ENCODE measurements at places on chromosomes 1 and 21.

DNA sequence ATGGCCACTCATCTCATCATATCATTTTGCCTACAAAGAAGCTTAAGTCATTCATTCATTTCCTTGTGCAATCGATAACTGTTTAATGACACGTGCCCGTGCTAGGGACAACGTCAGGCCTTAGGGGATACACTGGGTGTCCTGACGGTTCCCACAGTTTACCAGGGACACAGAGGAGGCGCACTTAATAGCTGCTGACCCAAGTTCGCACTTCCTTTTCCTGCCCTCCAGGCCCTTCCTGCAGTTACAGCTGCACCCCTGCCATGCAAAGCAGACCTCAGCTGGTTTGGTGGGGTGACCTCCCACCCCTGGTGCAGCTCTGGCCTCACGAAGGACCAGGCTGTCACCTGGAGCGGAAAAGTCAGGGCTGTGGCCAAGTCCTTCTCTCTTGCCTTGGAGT, 4.2 kb downstream of the SPATA21 start:
- no peak for DNase-seq

DNA sequence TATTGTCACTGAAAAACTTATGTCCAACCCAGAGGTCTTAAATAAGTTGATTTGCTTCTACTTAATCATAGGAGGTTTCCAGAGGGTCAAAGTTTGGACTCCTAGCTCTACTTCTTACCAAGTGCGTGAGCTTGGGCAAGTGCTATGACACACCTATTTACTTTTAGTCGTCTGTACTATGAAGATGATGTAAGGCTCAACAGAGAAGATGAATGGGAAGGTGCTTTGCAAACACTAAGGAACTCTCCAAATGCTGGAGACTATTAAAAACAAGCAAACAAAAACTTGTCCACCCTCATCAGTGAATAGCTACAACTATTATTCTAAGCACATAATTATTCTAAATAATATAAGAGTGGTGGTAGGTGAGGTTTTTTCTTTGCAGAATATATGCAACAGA, 232.3 kb upstream of the USP24 start:
- peak; percentile 60 for DNase-seq

DNA sequence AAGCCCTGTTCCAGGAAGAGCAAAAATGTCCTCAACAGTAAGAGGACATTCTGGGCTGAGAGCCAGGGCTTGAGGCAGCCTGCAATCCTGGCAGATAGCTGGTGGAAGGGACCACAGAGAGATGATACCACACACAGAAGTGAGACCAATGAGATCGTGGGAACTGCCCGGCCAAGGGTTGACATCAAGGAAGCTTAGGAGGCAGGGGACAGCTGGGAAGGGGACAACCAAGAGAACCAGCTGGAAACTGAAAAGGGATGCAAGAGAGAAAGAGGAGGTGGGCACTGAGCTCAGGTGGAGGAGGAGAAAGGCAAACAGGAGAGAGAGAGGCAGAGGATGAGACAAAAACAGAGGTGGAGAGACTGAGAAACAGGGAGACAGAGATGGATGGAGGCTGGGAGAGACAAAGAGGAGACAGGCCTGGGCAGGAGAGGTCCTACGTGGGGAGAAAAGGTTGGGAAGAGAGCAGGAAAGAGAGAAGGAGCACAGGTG, 9.2 kb downstream of the PDZK1IP1 start:
- no peak for DNase-seq

DNA sequence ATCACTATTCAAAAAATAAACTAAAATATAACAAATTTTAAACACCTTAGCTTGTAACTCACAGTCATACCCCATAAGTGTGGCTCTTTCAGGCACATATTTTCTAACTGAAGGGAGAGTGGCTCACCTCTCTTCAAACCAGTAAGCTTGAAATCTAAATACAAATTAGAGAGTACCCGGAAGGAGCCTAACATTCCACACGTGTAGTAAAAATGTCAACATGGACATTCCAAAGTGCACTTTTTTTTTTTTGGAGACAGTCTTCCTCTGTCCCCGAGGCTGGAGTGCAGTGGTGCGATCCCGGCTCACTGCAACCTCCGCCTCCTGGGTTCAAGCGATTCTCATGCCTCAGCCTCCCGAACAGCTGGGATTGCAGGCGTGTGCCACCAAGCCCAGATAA, 275.6 kb upstream of the ADGRL2 start:
- no peak for DNase-seq

- no peak for DNase-seq
These were observed 14.5 kb downstream of the VAV3 start for GRCh38 chr1:107950464-107950863.

DNA sequence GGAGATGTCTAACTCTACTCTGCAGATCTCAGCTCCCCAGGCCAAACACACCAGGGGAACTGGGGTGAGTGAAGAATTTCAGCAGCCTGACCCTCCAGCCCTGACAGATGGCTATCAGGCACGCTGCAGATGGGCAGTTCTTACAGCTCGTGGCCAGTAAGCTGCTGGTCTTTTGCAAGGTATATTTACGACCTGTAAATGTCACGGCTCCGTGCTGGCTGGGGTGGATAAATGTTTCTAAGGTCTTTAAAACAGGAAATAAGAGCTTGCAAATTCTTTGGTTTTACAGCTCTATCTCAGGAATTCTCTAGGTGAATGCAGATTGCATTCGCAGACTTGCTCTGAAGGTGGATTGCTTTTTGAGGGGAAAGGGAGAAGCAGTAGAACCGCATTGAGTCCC, 10.1 kb downstream of the DOP1B start:
- no peak for DNase-seq

GRCh38 chr1:202958544-202959275, 598 bp upstream of the ADIPOR1 start:
- no peak for DNase-seq

- no peak for DNase-seq
These were observed 77.0 kb upstream of the BACE2 start for GRCh38 chr21:41090981-41091380.

- DNase-seq: no peak
These were observed 100.1 kb upstream of the PLXNA2 start for GRCh38 chr1:208344202-208344857.

DNA sequence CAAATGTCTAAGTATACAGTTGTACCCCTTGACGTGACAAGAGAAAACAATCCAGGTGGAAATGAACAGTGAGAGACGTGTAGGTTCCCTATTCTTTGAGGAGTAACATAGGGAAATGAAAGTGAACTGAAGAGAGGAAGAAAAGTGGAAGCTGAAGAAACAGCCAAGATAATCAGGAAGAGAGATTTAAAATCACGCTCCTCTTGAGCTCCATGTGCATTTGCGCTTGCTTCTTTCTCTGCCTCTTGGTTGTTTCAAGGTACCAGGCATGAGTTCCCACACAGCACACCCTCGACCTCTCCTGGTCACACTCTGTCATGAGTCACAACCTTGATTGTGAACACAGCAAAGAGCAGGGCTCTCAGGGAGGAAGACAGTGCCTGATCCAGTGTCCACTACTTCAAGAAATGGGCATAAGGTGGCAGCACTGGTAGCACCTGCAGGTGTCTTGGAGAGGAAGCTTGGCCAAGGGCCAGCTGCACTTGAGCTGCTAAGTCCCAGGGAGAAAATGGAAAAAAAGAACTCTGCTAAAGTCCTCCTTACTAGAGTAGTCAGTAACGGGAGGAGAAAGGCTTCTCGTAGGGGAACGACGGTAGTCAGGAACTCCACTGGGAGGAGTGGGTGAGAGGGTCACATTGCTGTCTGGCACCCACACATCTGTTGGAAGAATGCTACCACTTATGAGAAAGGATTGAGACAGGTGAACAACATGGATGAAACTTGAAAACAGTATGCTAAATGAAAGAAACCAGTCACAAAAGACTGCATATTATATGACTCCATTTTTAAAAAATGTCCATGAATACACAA, 18.3 kb upstream of the ARID1A start:
- DNase-seq: peak; percentile 76

DNA sequence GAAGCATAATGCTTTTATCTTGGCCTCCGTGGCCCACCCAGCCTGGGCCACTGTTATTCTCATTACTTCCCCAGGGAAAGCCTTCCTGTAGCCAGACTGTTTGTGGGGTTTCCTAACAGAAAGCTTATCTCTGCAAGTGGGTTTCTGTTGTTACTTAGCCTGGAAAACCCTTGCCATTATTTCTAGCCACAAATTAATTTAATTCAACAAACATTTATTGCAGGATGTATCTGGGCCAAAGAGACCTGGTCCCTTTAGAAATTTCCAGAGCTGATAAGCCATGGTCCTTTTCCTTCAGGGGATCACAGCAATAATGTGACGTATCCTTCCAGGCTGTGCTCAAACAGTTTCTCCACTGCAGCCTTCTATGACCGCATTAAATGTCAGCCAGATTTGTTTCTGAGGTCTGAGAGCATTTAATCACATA, 20.9 kb downstream of the TNN start:
- no peak for DNase-seq

GRCh38 chr1:239233626-239234025, 152.7 kb upstream of the CHRM3 start:
- DNase-seq: no peak

- DNase-seq: no peak
These were observed 123.9 kb upstream of the VAMP3 start for GRCh38 chr1:7646981-7647901.

DNA sequence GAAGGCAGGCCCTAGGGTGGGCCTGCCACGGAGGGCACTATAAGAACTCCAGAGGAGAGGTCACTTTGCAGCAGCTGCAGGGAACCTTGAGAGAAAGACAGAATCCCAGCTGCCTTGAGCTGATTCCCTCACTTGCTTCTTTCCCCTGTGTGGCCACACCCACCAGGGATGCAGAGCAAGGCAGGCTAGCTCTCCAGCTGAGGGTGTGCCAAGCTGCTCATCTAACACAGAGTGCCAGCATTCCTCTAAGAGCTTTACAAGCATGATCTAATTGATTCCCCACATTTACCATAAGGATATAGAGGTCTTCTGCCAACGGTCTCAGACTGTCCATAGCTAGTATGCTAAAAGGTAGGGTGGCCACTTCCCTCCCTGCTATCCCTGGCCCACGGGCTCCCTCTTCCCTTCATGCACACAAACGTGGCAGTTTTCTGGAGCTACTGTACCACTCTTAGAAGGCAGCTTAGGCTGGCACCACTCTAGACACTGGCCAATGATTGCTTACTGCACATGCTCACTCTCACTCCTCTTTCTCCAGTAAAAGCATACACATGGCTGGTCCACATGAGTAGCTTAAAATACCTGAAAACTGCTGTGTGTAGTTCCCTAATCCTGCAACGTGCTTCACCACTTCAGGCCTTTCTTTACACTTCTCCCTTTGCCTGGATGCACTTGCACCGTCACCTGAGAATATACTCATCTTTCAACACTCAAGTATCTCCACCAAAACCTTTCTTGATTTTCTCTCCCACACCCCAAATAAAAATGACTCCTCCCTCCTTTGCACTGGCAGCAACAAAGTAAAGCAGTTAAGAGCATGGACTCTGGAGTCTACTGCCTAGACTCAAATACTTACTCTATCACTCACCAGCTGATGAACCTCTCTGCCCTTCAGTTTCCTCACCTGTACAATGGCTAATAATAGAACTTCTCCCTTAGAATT, 57.7 kb downstream of the DMAP1 start:
- DNase-seq: no peak

- DNase-seq: no peak
These were observed 340.0 kb downstream of the PTBP2 start for GRCh38 chr1:97061604-97062003.

DNA sequence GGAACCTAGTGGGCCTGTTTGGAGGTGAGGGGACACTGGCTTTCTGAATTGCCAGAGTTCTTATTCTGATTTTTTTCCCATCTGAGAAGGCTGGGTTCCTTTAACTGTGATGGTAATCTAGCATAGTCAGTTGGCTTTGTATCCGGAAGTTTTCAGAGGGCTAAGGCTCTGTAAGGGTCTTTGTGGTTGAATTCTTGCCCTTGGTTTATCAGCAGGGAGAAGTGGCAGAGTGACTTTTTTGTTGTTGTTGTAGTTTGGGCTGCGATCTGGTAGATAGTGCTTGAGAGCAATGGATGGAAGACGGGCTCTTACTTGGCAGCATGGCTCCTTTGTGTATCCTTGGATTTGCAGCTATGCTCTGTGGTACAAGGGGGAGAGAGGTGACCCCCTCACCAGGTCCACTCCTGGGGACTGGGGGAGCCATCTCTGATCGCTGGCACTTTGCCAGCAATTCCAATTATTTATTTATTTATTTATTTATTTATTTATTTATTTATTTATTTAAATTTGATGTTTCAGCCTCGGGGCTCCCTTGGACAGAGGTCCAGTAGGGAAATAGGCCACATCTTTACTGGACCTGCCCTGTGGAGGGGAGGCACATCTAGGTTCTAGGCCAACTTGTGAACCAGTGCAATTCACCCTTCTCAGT, 18.5 kb downstream of the TCP10L start:
- no peak for DNase-seq

DNA sequence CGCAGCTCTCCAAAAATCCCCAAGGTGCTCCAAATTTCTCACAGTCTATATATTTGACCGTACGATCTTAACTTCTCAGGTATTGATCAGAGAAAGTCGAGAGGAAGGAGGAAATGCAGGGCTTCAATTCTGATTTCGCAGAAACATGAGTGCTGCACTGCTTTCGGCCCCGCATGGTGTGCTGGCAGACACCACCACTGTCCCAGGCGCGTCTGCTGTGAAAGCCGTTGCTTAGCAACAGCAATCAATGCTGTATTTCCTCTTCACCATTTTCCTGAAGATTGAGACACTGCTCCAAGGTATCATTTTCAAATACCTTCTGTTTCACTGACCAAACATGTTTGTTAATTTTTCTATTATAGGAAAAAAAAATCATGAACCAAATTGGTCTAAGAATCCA, 296.3 kb downstream of the SMYD3 start:
- no peak for DNase-seq

DNA sequence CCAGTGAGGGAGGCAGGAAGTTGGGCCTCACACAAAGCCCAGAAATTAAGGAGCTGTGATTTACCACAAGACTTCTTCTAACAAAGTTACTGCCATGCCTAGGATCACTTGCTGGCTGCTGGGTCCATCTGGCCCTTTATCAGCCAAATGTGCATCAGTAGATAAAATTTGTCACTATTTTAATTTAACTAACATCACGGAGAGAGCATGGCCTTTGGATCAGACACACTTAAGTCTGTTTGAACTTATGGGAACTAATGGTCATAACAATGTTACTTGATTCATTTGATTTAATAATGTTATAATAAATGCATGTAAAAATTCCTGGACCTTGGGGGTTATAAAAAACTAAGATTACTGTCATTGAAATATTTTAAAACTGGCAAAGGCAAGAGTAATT, 67.2 kb upstream of the CCDC190 start:
- no peak for DNase-seq

DNA sequence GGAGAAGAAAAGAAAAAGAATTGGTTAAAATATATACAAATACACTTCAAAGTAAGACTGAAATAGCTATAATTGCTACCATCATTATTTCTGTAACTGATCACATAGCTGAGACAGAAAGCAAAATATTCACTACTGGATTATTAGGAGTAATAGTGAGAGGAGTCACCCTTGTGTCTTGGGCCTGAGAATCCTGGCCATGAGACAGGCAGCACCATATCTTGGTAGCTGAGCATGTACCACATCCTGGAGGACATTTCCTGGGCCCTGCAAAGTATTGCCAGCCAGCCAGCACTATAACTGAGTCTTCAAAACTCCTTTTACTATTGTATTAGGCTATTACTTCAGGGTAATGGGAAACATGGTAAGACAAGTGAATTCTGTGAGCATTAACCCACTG, 63.5 kb downstream of the C1orf185 start:
- no peak for DNase-seq

- no peak for DNase-seq
These were observed 195.0 kb upstream of the PBX1 start for GRCh38 chr1:164363980-164364379.

Data from epithelial cell of prostate (primary cell).